ENCODE measurements at places on chromosomes 6 and 20.
A peak's percentile ranks its signal among the peaks of the same experiment; 100 is the strongest.

DNA sequence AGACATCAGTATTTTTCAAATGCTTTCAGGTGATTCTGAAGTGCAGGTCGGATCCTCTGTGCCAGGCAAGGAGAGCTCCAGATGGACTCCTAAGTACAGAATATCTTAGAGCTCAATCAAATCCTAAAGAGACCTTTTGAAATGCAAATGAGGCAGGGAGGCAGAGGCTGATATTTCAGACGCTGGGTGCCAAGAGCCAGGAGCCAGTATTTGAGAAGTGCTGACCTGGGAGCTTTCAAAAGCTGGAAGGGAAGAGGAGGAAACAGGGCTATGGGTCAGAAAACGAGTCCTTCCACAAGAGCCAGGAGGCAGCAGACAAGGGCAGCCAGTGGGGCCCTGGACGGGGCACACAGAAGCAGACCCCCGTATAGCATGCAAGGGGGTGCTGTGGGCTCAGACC lies 46.1 kb upstream of the DSN1 start:
- no peak for DNase-seq

- no peak for DNase-seq
Measured at GRCh38 chr6:43992126-43992663, 135.1 kb downstream of the MRPL14 start.

DNA sequence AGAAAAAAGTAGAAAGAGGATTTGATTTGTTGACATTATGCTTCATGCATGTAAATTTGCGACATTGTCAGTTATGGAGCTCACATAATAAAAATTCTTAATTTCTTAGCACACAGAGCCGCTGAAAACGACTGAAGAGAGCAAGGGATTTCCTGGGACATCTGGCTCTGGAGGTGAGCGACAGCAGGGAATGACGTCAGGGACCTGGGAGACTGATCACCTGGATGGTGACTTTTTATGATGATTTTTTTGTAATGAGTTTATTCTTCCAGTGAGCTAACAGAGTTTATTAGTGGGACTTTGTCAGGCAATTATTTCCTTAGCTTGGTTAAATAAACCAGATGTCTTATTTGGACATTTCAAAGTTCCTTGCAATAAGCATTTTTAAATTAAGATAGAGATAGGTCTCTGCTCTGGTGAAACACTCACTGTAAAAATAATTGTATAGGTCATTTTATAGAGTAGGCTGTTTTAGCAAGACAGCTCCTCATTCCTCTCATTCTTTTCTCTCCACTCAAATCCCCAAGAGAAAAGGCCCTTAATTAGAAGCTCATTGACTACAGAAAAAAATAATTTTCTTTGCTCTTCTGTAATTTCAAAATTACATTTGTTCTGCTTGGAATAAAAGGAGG lies 19.4 kb downstream of the TMEM200A start:
- no peak for DNase-seq

GRCh38 chr6:84066536-84066935 lies 33.0 kb downstream of the MRAP2 start:
- DNase-seq = no peak

DNA sequence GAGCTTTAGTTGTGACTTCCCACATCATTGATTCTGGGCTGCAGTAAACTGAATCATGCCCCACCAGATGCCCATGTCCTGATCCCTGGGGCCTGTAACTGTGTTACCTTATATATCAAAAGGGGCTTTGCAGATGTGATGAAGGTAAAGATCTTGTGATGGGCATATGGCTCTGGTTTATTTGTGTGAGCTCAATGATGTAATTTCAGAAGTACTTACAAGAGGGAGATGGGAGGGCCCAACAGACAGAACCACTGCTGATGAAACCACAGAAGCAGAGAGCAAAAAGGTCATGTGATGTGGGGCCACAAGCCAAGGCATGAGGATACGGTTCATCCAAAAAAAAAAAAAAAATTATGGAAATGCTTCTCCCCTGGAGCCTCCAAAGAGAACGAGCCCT lies 118.7 kb downstream of the TOX2 start:
- no peak for DNase-seq

- no peak for DNase-seq
Measured at GRCh38 chr20:6829510-6830116, 62.1 kb downstream of the BMP2 start.

- no peak for DNase-seq
Measured at GRCh38 chr20:25418776-25419175, 11.3 kb downstream of the GINS1 start.

- DNase-seq = no peak
Measured at GRCh38 chr6:63764318-63764916, 128.8 kb downstream of the PHF3 start.

DNA sequence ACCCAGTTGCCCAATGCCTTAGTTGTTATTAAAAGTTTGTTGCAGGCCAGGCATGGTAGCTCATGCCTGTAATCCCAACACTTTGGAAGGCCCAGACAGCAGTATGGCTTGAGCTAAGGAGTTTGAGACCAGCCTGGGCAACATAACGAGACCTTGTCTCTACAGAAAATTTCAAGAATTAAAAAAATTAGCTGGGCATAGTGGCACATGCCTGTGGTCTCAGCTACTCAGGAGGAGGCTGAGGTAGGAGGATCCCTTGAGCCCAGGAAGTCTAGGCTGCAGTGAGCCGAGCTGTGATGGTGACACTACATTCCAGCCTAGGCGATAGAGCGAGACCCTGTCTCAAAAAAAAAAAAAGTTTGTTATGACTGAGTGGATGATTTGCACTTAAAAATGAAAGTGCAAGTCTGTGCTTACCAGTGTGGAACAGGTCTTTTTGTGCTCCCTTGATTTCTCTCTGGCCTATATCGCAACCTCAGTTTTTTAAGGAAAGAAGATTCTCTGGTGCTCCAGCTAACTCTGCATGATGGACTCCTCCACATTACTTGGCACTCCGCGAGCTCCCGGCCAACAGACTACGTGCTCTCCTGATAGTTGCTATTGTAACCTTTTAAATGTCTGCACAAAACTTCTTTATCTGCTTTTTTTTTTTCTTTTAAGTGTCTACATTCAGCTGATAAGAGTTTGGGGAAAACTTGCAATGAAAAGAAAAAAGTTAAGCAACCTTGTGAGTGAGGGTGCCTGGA lies 22.1 kb downstream of the ZKSCAN3 start:
- DNase-seq = no peak

GRCh38 chr6:149153100-149153499 lies 164.4 kb upstream of the TAB2 start:
- DNase-seq = no peak

GRCh38 chr6:155183095-155183494 lies 80.7 kb upstream of the CLDN20 start:
- DNase-seq = no peak

GRCh38 chr6:10633216-10633615 lies 61.2 kb downstream of the C6orf52 start:
- DNase-seq = no peak

DNA sequence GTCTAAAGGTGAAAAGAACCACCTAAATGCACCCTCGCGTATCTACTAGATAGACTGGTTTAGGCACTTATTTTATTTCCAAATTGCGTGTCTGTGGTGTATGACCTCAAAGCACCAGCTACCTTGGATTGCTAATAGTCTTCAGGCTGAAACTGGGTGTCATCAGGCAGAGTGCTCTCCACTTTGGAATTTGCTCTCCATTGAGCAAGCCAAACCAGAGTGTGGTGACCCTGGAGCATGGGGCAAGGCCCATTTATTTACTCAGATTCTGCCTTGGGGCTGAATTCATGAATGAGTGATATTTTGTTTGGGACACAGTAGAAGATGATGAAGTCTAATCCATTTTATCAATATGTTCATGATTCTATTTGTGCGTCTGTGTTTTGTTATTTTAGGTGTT lies 812.8 kb upstream of the SLC35B3 start:
- DNase-seq = no peak

DNA sequence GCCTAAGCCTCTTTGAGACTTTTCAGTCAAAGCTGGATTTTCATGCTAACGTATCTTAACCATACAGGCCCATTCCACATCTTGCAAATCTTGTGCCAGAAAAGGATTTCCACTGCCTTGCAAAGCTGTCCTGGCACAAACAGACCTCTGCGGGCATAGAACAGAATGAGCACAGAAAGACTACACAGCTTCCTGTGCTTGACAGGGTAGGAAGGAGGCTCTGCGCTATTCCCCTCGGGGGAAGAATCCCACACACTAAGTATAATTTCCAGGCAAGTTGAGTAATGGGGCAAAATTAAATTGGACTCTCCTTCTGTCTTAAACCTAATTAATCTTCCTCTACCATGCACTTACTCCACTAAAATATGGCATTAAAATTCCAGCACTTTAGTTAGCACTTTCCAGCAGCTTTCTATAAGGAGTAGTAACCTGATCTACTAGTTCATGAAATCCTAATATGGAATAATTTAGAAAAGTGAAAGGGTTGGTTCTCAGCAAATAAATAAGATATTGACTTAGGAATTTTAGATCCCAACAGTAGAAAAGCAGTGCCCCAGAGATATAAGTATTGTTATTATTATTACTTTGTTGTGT lies 532.1 kb upstream of the JAG1 start:
- DNase-seq = no peak

DNA sequence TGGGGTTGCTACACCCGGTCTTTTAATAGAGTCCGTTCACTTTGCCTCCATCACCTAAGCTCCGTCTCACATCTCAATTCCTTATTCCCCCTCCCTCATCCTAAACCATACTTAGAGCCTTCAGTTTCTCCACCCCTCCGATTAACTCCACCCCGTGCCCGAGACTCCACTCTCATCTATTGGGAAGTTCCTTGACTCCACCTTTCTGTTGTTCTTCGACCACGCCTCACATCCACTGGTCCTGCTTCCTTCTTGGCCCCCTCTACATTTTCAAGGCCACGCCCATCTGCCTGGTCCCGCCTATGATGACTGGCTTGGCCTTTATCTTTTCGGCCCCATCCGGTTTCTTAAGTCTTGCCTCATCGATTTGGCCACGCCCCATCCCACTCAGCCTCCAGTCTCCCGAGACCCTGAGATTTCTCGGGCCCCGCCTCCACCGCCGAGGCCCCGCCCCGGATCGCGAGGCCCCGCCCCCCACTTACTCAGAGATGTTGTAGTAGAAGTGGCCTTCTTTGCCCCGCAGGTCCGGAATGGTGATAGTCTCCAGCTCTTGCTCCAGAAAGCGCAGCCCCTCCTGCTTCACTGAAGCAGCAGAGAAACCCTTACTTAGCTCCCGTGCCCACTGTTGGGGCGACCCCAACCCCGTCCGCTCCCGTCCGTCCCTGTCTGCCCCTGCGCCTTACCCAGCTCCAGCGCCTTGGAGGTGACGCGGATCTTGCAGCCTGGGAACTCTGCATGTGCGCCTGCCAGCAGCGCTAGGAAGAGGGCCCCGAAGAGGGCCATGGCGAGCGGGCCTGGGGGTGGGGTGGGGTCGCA lies 1.1 kb downstream of the PLTP start:
- DNase-seq = peak; percentile 90

GRCh38 chr6:27893836-27894807 lies 18.1 kb downstream of the OR2B2 start:
- DNase-seq = no peak

GRCh38 chr6:166476634-166477215 lies 94.0 kb upstream of the MPC1 start:
- no peak for DNase-seq

DNA sequence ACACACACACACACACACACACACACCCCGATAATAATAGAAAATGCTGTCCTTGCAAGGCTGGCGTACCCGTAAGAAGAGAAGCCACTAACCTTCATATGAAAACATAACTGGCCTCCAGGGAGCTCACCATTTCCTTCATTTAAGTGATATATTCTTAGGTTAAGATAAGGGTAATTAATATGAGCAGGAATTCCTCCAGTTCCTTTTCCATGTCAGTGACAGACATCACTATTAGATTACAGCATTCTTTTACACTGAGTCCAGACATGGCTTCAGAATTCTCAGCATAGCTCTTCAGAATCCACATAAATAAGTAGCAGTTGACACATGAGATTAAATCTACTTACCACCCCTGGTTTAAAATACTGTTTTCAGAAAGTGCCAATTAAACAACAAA lies 121.9 kb downstream of the SIM1 start:
- DNase-seq = no peak

DNA sequence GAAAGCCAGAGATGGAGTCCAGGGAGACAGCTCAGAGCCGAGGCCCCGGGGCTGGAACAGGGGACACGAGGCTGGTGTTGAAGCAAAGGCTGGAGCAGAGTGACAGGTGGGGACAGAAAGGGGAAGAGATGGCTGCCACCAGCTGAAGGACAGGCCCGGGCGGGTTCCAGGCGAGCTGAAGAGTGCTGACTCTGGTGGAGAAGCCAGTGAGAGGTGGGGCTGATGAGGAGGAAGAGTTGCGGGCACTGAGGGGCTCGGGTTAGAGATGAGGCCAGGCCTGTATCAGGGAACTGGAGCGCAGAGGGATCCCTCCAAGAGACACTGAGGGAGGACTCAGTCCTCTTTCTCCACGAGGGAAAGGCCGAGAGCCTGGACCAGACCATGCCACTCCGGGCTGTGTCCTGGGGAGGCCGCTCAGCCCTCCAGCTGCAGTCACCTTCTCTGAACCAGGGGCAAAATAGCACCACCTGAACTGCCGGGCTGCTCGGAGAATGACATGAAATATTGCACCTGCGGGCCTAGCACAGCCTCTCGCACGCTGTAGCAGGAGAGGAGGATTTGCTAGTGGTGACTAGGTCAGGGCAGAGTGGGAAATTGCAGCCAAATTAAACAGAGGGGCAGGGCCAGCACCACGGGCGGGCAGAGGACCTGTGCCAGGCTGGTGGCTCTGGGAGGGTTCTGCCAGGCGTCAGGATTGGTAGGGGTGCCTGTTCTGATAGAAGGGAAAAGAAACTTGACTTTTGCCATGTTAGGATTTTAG lies 175.9 kb downstream of the ZDHHC14 start:
- DNase-seq = no peak

GRCh38 chr6:88361298-88361697 lies 195.2 kb upstream of the CNR1 start:
- no peak for DNase-seq

GRCh38 chr6:11424395-11425034 lies 113.0 kb upstream of the TMEM170B start:
- DNase-seq = no peak

DNA sequence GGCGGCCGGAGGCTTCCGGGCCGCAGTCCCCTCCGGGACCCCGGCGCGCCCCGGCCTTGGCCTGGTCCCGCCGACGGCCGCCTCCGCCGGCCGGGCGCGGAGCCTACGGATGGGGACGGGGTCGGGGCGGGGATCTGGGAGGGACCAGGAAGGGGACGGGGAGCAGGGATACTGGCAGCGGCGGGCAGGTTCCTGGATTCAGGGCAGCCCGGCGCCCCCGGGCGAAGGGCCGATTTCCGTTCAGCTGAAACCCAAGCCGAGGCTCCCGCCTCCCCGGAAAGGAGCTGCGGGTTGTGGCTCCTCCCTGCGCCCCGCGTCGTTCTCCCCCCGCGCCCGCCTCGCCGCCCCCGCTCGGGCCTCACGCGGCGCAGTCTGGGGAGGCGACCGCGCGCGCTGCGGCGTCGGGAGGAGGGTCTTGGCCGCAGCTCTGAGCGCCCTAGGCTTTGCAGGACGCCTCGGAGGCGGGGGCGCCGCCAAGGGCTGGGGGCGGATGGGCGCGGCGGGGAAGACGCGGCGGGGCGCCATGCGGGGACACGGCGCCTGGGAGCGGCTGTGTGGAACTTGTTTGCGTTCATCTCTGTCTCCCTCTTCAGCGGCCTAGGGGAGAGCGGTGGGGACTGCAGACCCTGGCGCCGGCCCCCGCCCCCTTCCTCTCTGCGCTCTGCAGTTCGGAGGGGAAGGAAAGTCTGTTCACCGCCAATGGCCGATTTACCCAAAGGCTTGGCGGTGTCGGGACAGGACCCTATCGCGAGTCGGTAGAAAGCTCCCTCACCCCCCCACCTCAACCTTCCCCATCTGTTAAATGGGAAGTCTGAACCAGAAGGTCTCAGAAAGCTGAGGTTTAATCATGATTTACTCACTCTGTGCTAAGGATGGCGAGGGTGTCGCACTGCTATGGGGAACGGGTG lies 22.7 kb upstream of the TMEM181 start:
- no peak for DNase-seq
